NCI-H1694 (cell line): ENCODE measurements at places on chromosomes 7 and 10.

GRCh38 chr7:121557034-121557892, 161.2 kb upstream of the FAM3C start:
- no peak for DNase-seq

DNA sequence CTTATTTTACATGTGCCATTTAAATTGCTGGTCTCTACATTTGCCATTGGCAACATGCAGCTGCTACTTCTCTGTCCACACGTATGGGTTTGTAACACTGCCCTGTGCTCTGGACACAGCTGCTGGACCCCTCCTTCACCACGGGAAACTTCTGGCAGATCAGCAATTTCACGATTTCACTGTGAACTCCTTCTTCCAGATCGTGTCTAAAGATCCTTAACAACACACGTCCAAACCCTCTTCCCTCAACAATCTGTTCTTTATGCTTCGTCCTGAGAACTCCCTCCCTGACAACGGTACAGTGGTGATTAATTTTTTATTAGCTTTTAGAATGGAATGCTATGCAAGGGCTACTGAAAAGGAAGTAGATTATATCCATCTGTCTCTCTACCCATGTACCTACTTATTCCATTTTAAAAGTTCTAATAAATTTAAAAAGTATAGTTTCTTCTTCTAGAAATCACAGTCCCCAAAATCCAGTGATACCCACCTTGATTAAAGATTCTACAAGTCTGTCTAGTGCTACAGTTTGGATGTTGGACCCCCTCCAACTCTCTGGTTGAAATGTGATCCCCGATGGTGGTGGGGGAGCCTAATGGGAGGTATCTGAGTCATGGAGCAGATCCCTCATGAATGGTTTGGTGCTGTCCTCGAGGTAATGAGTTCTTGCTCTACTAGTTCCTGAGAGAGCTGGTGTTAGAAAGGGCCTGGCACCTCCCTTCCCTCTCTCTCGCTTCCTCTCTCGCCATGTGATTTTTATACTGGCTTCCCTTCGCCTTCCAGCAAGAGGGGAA, 81.0 kb downstream of the KIAA1549 start:
- no peak for DNase-seq

DNA sequence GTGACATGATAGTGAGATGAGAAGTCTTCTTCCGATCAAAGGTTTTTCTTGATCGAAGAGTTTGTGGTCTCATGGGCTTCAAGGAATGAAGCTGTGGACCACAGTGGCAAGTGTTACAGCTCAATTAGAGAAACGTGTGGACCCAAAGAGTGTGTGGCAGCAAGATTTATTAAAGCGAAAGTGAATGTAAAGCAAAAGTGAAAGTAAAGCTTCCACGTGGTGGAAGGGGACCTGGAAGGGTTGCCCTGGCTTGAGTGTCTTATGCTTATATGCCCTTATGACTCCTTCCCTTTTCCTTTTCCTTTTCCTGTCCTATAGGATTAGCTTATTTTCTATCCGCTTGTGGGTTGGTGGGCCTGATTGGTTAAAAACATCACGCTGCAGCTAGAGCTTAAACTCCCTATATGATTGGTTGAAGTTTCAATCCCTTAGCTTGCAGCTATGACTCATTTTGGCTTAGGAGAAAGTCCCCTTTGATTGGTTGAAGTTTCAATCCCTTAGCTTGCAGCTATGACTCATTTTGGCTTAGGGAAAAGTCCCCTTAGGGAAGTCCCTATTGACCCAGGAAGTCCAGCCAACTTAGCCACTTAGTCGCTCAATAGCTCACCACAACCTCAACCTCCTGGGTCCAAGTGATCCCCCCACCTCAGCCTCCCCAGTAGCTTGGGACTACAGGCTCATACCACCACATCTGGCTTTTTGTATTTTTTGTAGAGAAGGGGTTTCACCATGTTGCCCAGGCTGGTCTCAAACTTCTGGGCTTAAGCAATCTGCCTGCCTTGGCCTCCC, 34.7 kb downstream of the MRPS24 start:
- DNase-seq = no peak

DNA sequence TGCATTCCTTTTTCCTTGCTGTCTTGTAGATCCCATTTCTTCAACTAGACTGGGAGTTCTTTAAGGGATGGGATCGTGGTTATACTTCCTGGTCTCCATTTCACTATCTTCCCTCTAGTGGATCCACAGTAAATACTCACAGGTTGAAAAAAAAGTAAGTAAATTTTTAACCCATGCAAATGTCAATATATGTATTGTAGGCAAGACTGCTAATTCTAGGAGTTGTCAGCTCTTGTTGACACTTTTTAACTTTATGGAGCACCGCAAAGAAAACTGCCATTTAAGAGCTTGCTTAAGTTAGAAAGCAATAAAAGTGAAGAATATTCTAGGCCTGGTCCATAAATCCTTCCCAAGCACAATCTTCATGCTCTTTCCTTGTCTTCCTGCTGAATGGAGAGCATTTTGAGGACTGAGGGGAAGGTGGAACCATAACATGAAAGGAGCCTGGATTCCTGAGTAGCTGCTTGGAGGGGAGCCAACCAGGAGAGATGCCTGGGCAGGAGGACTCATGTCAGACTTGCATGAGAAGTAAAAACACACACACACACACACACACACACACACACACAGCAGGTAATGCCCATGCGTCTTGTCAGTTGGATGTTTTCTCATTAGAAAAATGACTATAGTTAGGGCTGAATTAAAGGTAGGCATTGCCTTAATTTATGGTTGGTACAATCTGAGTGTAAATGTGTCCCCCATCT, 32.2 kb downstream of the VWA2 start:
- DNase-seq = no peak

GRCh38 chr7:3187444-3188040, 113.5 kb upstream of the SDK1 start:
- no peak for DNase-seq

DNA sequence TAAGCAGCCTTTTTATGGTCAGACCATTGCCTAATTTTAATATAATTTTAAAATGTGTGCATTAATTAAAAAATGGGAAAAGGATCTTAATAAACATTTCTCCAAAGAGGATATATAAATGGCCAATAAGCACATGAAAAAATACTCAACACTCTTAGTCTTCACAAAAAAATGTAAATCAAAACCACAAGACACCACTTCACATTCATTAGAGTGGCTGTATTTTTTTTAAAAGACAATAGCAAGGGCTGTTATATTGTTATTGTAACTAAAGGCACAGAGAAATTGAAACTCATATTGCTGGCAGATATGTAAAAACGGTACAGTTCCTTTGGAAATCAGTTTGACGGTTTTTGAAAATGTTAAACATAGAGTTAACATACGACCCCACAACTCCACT, 3.2 kb upstream of the CROT start:
- DNase-seq = no peak

DNA sequence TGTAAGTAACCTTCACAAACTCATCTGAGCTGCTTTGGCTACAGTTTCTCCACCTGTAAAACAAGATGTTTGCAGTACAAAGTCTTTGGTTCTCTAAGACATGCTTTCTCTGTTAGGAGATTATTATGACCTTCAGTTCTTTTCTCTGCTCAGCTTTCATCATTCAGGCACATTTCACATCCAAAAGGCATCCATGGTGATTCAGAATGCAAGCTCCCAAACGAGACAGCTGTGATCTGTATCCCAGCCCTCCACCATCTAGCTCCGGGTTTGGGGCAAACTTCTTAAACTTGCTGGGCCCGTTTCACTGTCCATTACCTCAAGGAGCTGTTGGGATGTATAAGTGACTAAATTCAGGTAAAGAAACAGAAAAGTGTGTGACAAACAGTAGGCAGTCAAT, 95.8 kb upstream of the COL1A2 start:
- no peak for DNase-seq

- DNase-seq = no peak
Measured at GRCh38 chr7:69434398-69434815, 163.9 kb upstream of the AUTS2 start.
